Trophoblast cell (in vitro differentiated cells and primary cell): ENCODE measurements at places on chromosomes 16 and 17.
A peak's percentile ranks its signal among the peaks of the same experiment; 100 is the strongest.

DNA sequence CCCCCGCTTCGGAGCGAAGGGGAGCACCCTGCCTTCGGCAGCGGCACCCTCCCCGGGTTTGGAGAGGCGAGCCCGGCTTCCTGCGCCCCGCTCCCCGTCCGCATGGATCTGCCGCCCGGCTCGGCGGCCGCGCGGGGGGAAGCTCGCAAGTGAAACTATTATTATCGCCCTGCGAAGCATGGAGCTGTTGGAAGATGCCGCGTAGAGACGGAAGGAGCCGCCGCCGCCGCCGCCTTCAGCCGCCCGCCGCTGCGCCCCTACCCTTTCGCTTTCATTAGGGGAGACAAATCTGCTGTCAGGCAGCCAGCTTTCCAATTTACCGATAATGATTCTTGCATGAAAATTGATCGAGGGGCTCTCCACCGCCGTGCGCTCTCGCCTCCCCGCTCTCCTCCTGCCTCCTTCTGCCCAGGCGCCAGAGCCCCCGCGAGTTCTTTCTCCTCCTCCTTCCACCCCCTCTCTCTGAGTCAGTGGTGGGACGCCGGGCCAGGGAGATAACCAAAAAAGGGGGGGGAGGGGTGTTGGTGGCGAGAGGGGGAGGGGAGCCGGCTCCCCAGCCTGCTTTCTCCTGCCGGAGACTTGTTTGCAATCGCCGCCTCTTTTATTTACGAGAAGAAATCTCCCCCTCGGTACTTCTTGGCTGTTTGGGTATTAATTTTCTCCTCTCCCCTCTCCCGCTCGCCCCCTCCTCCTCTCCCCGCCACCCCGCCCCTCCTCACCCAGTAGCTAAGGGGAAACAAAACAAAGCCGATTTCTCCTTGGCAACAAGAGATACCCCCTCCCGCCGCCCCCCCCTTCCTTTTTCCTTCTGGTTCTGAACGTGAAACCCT, 58.0 kb upstream of the GSE1 start:
- peak; percentile 71 for DNase-seq

GRCh38 chr17:80018917-80019651, 16.6 kb downstream of the TBC1D16 start:
- no peak for DNase-seq

DNA sequence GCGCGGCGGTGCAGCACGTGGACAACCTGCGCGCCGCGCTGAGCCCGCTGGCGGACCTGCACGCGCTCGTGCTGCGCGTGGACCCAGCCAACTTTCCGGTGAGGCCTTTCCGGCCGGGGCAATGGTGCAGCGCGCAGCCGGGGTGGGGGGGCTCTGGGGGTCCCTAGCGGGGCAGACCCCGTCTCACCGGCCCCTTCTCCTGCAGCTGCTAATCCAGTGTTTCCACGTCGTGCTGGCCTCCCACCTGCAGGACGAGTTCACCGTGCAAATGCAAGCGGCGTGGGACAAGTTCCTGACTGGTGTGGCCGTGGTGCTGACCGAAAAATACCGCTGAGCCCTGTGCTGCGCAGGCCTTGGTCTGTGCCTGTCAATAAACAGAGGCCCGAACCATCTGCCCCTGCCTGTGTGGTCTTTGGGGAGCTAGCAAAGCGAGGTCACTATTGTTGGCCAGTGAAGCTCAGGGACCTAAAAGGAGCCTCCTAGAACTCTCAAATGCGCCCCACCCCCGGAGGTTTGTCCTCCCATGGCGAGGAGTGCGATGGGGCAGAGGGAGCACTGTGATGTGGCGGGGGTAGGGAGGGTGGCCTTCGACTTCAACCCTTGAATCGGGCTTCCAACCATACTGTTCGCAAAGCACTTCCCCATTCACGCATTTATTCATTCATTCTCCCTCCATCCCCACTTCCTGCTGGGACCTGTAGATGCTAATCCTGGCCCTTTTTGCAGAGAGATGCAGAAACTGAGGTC, 770 bp downstream of the HBM start:
- DNase-seq: no peak

DNA sequence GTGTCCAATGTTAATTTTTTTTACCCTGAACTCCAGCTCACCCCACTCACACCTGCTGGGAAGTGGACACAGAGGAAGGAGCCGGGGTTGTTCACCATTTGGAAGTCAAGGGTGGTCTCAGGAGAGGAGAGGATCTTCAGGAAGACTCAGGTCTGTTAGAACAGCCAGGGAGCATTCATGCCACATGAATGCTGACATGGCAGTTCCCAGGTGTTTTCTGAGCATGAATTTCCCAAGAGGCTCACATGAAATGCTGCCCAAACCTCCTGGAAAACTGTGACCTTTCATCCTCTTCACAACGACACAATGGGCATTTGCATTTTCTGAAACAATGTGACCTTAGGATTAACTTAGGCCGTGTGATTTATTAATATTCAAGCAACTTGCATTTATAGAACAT, 2409.2 kb downstream of the TP53TG3F start:
- DNase-seq: no peak

- DNase-seq: no peak
Observed at GRCh38 chr17:77400445-77400870, 259.7 kb downstream of the SEC14L1 start.

GRCh38 chr16:5763176-5763575, 665.6 kb upstream of the EEF2KMT start:
- DNase-seq: no peak
